Liver (tissue), 10 donors: ENCODE measurements at places on chromosomes 2 and 18. TPM values are rescaled to one million over a fixed set of nuclear protein-coding genes. Genes with fewer than 3 reads are reported as not detected.

- no peak for DNase-seq
These were observed 68.0 kb downstream of the SERPINB8 start for GRCh38 chr18:64037812-64038414.

GRCh38 chr2:222381566-222381965 lies 42.8 kb upstream of the SGPP2 start:
- DNase-seq, result no peak

GRCh38 chr2:122481717-122482116 lies 726.3 kb downstream of the TSN start:
- no peak for DNase-seq

DNA sequence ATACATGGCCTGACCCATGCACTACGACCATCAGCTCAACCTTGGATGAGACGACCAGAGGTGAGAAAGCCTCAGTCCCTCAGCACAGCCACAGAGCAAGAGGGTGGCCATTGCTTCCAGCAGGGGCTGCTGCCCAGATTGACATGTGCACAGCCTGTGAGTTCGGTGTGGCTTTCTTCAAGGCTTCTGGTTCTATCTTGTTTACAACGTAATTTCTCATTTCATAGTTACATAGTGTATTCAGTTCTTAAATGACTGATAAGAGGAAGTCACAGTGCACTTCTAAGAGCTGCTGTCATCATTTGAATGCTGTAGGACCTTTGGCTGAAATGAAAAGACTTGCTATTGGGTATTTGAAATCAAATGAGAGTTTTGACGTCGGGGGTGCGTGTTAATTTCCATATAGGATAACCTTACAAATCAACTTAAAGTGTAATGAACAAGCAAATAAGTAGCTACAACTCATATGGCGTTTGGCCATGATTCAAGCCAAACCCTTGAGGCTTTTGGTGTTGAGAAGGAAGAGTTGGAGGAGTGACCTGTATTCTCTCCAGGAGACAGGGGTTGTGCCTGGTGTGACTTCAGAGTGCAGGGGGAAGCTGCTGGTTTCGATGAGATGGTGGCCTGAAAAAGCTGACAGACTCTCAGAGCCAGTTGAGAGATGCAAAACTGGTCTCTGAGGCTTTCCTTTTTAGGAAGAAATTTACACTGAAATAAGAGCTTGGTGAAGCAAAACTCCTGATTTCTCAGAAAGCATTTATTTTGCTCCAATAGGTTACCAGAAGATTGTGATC lies 51.0 kb downstream of the TSHZ1 start:
- no peak for DNase-seq

GRCh38 chr18:73944715-73945114 lies 202.9 kb downstream of the FBXO15 start:
- DNase-seq, result no peak

KCNF1 gene
- not detected for total RNA-seq

DNA sequence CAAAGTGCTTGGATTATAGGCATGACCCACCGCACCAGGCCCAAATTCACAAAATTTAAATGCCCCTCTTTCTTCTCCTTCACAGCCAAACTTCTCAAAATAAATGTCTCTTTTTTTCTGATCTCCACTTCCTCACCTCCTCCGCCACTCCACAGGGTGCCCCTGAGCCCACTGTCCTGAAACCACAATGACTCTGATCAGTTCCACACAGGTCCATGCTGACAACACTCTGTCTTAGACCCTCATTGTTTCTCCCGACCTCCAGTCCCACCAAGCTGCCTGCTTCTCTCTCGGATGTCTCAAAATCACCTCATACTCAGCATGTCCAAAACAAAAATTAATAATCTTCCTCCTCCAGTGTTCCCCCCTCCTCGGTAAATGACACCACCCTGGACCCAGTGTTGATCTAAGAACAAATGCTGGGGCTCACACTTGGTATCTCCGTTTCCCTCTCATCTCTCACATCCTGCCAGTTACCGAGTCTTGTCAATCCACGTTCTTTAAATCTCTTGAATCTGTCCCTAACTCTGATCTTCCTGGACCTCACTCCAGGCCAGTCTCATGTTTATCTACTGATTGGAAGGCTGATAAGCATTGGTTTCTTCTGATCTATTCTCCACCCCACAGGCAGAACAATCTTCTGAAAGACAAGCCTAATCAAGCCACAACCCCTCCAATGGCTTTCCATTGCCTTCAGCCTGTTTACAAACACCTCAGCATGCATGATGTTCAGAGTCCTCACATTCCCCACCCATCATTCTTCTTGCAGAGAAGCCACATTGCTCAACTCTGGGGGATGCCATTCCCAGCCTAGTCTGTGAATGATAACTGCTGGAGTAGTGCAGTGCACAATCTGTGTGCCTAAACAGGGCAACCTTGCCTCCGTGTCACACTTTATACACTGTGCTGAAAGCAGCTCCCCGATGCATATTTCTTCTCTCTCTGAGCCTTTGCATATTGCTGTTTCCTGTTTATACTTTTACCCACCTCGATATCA lies 12.4 kb upstream of the ANKRD44 start:
- DNase-seq, result no peak

DNA sequence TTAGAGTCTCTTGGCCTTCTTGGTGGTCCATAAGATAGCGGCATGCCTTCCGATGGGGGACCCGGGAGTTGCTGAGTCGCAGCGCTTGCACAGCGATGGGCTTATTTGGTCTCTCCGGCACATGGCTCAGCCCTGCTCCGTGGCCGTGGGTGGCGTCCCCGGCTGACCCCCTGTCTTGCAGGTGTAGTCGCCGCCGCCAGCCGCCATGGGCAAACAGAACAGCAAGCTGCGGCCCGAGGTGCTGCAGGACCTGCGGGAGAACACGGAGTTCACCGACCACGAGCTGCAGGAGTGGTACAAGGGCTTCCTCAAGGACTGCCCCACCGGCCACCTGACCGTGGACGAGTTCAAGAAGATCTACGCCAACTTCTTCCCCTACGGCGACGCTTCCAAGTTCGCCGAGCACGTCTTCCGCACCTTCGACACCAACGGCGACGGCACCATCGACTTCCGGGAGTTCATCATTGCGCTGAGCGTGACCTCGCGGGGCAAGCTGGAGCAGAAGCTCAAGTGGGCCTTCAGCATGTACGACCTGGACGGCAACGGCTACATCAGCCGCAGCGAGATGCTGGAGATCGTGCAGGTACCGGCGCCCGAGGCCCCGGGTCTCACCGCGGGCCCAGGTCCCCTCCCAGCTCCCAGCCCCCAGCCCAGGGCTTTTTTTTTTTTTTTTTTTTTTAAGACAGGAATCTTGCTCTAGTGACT lies 28.4 kb downstream of the ODC1 start:
- no peak for DNase-seq

DNA sequence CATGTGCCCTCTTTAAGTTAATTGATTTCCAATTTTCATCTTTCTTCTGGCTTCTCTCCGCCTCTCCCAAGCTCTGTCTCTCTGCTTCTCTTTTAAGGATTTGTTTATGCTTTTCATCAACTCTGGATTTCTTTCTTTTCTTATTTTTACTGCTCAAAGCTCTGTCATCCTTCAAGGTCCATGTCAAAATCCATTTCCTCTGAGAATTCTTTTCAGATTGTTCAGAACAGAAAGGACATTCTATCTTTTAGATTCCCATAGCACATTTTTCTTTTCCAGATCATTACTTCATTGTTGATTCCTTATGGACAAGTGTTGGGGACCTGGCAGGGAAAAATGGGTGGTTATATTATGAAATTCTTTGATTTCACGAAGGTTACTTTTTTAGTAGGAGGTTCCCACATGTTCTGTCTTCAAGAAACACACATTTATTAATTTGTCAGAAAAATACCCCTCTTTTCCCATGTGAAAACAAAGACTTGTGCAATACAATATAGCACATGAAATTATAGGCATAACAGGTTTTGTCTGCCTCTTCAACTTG lies 12.3 kb downstream of the PMAIP1 start:
- DNase-seq, result no peak

- no peak for DNase-seq
These were observed 47.7 kb downstream of the RAPGEF4 start for GRCh38 chr2:172783165-172783898.

DNA sequence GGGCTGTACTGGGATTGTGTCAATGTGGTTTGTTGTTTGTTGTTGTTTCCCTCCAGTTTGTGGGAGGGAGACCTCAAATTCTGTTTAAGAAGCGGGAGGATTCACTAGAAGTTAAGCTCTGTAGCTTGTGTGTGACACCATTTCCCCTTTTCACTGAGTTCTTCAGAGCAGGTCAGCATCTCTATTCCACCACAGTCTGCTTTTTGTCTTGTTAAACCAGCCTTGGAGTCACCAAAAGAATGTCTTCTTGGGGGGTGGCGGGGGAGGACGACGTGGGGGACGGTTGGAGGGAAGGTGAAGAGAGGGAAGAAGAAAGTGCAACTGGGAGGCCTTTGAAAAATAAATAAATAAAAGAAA lies 2.3 kb upstream of the BCL11A start:
- no peak for DNase-seq

- no peak for DNase-seq
These were observed 43.9 kb upstream of the STPG4 start for GRCh38 chr2:47198985-47199451.

DNA sequence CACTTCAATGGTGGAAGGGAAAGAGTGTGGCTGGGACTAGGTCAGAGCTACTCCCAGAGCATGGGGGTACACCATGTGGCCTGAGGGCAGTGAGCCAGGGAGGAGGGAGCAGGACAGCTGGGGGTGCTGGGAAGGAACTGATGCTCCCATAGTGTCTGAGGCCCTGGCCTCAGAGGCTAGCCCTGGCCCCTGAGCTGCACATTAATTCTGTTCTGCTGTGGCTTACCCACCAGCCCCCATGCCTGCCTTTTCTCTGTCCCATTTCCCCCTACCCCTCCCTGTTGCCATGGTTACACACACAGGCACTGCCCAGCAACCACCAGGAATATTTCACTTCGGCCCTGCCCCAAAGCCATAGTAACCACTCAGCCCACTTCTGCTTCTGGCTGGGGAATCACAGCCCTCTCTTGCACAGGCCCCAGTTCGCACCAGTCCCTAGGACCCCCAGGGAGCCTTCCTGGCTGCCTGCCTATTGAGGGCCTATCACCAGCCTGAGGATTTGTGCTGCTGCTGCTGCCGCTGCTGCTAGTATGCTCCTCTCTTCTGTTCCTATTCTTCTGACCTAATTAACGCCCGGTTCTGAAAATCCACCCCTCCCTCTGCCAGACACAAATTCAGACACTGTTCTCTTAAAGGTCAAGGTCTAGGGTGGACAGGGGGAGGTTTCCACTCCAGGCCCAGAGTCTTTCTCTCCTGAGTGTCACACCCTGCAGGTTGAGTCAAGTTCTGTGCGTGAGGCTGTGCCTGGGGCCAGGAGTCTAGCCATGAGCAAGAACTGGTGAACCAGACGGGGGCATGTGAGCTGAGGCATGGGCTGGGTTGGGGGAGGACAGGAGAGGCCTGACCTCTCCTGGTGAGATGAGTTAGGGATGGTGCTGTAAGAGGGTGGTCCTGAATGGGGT lies 87.1 kb upstream of the MCFD2 start:
- DNase-seq, result no peak

DNA sequence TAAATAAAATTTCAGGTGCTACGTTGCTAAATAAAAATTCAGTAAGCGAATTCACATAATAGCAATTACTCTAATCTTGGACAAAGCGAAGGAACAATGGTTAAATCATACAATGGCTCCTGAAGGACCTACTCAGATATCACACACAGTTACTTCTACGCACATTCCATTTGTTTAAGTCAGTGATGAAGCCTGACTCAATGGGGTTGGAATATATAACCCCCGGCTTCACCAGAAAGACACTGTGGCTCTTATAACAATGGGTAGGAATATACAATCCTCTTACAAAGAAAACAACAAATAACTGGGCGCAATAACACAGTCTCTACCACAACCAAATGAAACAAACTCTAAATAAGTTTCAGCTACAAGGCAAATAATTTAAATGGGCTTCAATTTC lies 349.5 kb downstream of the IRS1 start:
- DNase-seq, result no peak

GRCh38 chr2:130875935-130876334 lies 39.2 kb downstream of the ARHGEF4 start:
- no peak for DNase-seq

PDE11A gene
- total RNA-seq, result 1.0 TPM

DNA sequence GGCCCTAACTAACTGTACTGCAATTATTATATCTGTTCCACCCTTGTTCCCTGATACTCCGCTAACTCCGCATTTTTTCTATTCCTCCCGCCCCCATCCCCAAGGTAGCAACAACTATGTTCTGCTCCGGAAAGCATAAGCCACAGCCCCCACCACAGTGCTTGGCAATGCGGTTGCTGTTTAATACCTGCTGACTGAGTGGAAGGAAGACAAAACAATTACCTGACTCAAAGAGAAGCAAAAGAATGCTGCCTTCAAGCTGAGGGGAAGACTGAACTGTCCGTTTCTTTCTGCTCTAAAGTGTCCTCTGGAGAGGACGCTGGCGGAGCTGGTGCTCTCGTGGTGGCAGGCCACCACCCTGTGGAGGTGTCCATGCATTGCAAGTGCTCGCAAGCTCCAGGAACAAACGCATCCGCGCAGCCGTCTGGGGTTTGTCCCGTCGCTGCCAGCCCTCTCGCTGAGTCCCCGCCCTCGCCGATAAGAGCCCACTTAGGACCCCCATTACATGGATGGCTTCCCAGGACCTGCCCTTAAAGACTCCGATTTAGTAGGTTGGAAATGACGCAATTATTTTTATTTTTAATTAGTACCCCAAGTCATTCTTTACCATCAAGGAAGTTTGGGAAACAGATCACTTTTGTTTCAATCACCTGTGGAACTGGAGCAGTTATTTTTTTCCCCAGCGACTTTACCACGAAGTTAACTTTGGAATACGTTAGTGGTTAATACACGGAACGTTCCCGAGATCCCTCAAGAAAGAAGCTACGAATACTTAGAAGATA lies 1.6 kb upstream of the MYL12A start:
- DNase-seq, result peak; percentile 84

GRCh38 chr2:118580651-118581050 lies 266.8 kb downstream of the EN1 start:
- DNase-seq, result no peak

HOXD3 gene
- not detected for total RNA-seq

DNA sequence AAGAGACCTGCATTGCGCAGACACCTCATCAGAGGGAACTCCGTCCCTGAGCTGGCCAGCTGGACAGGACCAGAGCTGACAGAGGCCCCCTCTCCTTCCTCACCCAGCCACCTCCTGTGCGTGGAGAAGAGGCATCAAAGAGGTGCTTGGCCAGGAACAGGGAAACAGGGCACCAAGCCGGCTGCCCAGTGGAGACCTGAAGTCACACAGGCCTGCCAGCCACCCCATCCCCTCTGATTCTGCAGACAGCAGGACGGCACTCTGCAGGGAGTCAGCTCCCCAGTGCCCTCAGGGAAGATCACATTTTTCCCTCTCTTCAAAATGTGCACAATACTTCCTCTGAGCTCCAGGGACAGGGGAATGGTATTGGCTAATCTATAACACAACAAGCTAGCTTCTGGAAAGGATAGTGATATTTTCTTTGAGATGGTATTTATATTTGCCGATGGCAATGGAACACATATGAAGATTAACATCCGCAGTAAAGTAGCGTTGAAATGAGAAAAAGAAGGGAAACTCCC lies 30.5 kb downstream of the SLC1A4 start:
- DNase-seq, result no peak

- no peak for DNase-seq
These were observed 1.7 kb downstream of the VAPA start for GRCh38 chr18:9915291-9916076.

- no peak for DNase-seq
These were observed 45.6 kb downstream of the RAMP1 start for GRCh38 chr2:237904831-237905599.

TMEM37 gene
- 30.3 TPM for total RNA-seq
